ENCODE measurements at places on chromosomes 5 and 9.
A peak's percentile ranks its signal among the peaks of the same experiment; 100 is the strongest.

DNA sequence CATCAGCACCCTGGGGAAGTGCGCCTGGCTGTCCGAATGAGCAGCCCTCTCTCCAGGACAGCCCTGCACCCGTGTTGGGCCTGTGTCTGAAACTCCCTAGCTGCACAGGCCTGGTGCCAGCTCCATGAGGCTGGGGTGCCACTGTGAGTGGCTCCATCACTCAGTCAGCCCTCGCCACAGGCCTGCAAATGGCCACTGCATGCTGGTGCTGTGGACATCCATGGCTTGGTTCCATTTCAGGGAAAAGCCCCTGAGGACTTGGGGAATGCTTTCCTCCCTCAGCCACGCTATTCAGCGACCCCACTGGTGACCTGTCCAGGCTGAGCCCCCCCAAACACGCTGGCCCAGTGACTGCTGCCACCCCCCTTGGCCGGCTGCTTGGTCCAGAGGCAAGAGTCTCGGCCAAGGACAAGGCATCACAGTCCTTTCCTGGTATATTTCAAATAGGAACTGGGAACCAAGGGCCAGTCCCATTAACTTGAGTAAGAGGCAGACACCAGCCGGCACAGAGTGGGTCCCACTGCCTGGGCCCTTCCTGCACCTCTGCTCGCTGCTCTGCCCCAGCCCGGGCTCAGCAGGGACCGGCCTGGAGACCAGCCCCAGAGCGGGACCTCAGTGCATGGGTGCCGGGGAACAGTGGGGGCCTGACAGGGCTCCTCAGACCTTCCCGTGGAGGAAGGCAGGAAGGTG is 181.3 kb downstream of the AUH start:
- DNase-seq = no peak

GRCh38 chr5:15645381-15646160 is 145.6 kb downstream of the FBXL7 start:
- no peak for DNase-seq

GRCh38 chr5:134103998-134104654 is 10.4 kb upstream of the TCF7 start:
- DNase-seq = no peak

DNA sequence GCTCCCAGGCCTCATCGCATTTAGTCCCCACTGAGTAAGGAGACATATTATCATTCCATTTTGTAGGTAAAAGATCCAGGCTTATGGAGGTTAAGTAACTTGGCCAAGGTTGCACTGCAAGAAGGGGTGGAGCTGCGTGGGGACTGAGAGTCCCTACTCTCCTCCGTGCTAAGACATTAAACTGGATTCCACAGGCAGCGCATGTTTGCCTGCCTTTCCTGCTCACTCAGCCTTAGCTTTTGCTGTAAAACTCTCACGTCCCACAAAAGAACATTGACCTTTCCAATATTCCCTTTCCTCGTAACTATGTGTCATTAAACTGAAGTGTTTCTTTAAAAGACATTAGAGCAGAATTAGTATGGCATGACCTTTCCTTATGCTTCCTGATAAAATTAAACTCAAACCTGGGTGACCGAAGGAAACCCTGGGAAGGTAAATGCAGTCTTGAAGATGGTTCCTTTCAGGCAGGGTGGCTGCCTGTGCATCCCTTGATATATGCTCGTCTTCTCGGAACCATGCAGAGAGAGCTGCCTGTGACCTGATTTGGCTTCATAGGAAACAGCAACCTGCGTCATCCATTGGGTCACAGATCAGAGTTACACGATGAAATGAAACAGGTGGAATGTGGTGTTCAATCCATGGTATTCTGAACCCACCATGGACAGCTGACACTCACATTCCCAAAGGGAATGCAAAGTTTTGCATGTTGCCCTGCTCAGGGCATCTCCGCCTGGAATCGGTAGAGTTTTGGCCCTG is 85.9 kb downstream of the TMEM252 start:
- DNase-seq = no peak

DNA sequence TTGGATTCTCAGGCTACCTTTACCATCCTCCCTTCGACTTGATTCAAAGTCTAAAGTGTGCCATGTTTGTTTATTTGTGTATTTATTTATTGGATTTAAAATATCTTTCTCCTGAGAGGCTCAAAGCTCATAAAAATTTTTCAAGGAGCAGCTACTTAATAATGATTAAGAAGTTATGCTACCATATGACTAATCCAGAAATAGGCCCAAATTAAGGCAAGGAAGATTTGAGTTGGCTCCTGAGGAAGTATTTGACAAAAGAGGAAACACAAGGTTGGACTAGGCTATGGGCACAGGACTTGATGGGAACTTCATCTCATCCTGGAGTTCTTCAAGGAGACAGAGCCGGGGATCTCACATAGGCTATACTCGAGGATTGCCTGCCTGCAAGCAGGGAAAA is 22.4 kb upstream of the PPP2CA start:
- DNase-seq = no peak

- DNase-seq = no peak
Measured at GRCh38 chr9:35728041-35728971, 3.7 kb downstream of the TLN1 start.

- DNase-seq = no peak
Measured at GRCh38 chr9:102842423-102842822, 152.7 kb upstream of the CYLC2 start.

DNA sequence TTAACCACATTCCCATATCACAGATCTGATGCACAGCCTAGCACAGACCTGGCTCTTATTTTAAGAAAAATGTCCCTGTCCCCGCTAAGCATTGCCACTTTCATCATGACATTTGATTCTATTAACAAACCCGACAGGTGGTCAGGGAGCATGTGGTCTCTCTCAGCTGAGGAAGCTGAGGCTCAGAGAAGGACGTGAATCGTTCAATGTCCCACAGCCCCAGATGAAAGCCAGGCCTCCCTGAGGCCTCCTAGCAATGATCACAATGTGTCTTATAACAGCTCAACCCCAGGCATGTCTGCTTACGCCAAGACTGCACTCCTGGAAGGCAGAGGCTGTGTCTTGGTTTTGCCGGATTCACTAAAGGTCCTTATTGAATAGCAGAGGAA is 10.4 kb upstream of the CRB2 start:
- no peak for DNase-seq

- peak; percentile 85 for DNase-seq
Measured at GRCh38 chr5:181159286-181160151, 12.1 kb downstream of the OR2V2 start.

DNA sequence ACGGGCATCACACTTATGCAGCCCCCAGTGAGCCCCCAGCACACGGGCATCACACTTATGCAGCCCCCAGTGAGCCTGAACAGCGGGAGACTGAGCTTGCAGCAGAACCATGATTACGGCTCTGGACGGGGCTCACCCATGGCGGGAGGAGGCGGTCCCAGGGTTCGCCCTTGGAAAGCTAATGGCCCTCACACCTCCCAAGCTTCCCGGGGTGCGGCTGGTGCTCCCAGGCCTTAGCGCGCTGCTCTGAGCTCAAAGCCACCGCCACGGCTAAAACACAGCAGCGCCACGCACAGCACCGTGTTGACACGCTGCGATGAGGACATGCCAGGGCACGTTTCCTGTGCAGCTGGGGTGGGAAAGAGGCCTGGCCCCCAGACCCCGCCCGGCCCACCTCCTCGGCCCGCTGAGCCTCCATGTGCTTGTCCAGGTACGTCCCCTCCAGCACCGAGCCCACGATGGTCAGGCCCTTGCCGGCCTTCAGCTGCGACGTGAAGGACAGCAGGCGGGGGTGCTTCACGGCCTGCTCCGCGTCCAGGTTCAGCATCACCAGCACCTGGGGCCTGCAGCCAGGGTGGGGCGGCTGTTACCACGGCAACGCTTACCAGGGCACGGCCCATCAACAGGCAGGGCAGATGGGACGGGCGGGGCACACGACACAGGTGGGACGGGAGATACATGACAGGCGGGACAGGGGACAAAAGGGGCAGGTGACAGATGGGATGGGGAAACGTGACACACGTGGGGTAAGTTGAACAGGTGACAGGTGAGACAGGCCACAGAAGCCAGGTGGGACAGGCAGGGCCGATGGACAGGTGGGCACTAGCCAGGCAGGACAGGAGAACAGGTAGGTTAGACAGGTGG is 38.4 kb downstream of the SLC12A7 start:
- no peak for DNase-seq

- DNase-seq = no peak
Measured at GRCh38 chr9:138075961-138076649, 198.5 kb downstream of the CACNA1B start.

GRCh38 chr5:307306-307705 is 14.2 kb upstream of the AHRR start:
- no peak for DNase-seq

DNA sequence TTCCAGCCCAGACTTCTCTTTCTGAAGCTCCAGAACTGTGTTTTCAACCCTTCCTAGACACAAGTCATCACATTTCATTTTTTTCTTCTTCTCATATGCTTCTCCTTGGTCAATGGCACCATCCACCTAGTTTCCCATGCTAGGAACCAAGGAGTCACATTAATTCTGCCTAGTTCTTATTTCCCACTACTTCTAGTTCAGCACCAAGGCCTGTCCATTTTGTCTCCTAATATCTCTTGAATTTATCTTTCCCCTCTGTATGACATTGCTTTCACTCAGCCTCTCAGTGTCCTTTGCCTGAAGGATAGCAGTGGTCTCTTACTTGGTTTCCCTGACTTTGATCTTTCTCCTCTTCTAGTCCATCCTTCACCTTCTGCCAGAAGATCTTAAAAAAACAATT is 38.8 kb downstream of the ARHGEF28 start:
- no peak for DNase-seq

DNA sequence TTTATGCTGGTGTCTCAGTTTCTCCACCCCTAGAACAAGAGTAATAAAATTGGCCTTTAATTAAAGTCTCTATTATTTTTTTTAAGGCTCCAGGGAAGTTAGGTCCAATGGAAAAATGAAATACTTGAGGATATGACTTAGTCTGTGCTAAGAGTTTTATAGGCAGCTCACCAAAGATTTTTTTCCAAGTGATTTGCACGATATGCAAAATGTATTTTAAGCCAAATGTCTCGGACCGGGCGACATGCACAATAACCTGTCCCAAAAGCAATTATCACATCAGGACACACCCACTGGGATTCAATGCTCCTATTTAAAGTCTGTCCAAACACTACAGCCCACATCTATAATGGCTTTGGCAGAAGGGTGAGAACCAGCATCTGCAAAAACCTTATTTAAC is 136.1 kb upstream of the ANKH start:
- DNase-seq = no peak

GRCh38 chr5:79236362-79236969 is 535 bp downstream of the JMY start:
- DNase-seq = no peak

- no peak for DNase-seq
Measured at GRCh38 chr9:113957821-113958341, 81.8 kb downstream of the ZNF618 start.

- no peak for DNase-seq
Measured at GRCh38 chr9:93792358-93792757, 162.8 kb downstream of the BARX1 start.

- DNase-seq = no peak
Measured at GRCh38 chr5:176687881-176688280, 40.6 kb downstream of the TSPAN17 start.

GRCh38 chr5:58842852-58843251 is 260.0 kb downstream of the RAB3C start:
- no peak for DNase-seq

DNA sequence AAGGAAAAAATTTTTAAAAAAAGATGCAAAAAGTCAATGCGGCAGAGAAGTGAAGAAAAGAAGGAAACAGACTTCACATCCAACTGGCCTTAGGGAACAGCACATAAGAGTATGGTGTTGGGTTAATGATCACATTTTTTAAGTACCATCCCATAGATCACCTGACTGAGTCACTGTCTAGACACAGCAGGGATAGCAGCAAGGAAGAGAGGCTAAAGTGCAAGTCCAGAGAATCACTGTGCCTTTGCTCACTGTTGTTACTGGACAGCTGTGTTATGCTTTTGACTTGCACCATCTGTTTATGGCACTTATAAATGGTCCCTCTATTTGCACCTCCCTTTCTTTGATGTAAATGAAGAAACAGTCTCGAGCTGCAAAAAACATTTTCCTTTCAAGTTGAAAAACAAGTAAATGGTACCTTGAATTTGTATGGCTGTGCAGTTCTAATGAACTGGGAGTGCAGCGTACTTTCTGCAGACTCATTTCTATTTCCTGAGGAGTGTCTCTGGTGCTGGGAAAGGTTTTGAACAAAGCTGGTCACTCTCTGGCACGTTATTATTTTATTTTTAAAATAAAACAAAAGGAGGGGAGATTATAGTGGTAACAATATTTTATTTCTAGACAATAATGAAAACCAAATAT is 84.2 kb downstream of the TRPM6 start:
- no peak for DNase-seq

DNA sequence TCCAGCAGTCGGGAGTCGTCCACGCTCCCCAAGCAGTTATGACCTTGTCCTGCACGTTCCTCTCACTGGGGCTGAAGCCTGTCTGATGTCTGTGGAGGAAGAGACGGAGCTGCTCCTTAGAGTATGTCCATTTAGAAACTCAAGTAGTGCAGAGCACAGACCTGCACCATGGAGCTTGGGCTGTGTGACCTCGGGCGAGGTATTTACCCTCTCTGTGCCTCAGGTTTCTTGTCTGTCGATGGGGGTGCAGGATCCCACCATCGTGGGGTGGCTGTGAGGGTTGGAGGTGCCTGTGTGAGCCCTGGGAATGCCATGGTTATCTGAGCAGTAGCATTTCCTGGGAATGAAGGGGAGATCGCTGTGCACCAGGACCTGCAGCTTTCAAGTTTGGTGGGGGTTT is 14.2 kb downstream of the TRAF2 start:
- no peak for DNase-seq

DNA sequence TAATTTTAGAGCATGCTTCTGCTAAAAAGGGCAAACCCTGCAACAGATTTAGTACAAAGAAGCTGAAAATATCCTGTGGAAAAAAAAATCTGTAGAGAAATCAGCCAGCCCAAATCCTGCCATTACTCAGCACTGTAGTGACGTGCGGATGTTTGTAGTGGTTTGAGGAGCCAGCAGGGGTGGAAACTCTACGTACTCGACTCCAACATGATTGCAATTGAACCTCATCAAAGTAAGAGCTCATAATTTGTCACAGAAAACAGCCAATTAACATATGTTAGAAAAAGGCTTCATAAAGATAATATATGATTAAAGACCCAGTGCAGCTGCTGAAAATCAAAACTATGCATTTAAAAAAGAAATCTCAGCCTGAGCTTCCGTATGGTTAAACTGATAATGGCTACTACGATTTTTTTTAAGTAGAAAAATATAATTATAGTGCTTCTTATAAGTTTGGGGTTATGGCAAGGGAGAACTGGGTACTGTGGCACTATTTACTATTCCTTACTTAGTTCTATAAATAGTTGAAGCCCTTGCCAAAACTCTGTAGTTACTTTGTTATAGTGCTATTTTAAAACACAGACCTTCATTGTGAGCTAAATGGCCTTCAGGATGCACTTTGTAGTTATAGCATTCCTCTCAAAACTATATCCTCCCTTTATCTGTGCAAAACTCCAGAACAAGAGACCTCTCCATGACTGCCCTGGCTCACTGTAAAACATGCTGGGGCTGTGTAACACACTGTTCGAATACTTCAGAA is 49.4 kb downstream of the MEF2C start:
- peak; percentile 9 for DNase-seq

- no peak for DNase-seq
Measured at GRCh38 chr5:93603793-93604643, 21.0 kb downstream of the NR2F1 start.
